Mesenchymal stem cell (in vitro differentiated cells and primary cell): ENCODE measurements at places on chromosomes 12 and 14.

- no peak for DNase-seq
These were observed 50.2 kb downstream of the PTPN21 start for GRCh38 chr14:88504602-88505001.

DNA sequence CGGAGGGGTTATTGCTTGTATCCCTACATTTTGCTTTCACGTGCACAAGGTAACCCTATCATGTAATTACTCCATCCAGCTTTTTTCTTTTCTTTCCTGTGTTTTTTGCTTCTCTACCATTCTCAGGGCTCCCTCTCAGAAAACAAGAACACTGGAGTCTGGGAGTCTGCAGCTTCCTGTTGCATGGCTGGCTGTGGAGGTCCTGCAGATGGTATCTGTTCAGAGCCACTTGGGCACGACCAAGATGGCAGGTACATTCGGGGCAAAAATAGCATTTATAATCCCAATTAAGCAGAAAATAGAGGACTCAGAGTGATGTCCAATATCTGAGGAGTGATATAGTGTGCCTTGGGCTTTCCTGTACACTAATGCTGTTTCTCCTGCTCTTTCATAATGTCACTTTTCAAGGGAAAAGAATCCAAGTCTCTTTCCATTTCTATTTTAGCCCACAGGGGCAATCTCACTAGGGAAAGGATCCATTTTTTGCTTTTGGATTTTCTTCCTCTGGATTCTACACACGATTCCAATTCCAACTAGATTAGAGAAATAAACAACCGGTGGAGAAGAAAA is 3.2 kb upstream of the NUMB start:
- peak; percentile 24 for DNase-seq

DNA sequence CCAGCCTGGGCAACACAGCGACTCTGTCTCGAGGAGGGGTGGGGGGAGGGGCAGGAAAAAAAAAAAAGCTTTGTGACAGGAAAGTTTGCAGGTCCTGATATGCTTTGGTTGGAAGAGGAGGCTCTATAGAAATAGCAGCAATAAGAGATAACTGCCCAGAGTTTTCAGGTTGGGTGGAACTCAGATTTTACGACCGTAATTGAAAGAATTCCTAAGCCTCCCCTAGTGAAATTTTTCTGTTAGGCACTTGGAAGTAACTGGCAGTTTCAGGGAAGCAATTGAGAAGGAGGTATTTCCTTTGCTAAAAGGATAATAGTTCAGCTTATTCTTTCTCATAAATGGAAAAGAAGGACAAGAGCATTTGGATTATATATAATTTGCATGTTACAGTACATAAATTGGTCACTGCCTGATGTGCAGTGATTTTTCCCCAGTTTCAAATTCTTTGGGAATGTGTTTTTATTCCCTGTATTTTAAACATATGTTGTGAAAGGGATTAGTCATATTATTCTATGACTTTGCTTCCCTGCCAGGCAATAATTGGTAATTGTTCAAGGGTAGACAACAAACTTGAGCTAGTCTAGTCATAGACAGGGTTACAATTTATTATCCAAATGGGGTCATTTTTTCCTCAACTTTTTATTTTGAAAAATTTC is 452.8 kb downstream of the AEBP2 start:
- peak; percentile 26 for DNase-seq

DNA sequence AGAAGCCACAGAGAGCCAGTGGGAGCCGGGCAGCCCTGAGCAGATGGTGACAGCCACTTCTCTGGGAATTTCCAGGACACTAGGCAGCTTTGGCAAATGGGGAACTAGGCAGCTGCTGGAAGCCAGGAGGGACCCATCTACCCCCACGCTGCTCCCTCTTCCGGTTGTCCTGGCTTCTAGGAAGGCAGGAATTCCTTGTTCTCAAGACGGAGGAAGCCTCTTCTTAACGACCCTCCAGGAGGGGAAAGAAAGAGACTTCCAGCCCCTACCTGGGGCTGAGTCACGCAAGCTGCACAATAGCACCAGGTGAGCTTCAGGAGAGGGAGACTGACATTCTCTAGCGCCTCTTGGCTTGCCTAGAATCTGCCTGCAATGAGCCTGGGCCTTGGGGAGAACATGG is 141.5 kb downstream of the ANO2 start:
- DNase-seq: no peak

DNA sequence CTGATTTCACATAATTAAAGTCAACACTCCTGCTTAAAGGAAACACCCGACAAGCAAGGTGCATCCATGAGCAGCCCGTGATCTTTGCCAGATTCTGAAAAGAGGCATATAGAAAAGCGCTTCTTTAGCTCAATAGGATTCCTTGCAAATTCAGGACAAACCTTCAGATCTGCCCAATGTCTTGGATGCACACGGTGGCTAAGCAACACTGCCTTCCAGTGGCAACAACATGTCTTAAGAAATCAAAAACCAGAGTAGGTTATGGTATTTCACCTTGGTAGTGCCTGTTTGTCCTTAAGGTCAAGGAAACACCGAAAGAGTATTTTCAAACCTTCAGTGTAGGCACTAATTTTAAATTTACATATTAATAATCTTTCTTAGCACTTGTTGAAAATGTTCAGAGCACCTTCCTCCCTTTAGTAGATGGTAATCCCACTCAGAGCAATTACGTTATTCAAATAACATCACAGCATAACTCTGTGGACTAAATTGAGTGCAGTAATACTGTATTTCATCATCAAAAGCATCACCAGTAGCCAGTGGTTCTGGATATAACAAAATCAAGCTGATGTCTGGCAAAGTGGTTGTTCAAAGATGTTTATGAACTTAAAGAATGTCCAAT is 58.0 kb upstream of the CDKN3 start:
- peak; percentile 64 for DNase-seq

DNA sequence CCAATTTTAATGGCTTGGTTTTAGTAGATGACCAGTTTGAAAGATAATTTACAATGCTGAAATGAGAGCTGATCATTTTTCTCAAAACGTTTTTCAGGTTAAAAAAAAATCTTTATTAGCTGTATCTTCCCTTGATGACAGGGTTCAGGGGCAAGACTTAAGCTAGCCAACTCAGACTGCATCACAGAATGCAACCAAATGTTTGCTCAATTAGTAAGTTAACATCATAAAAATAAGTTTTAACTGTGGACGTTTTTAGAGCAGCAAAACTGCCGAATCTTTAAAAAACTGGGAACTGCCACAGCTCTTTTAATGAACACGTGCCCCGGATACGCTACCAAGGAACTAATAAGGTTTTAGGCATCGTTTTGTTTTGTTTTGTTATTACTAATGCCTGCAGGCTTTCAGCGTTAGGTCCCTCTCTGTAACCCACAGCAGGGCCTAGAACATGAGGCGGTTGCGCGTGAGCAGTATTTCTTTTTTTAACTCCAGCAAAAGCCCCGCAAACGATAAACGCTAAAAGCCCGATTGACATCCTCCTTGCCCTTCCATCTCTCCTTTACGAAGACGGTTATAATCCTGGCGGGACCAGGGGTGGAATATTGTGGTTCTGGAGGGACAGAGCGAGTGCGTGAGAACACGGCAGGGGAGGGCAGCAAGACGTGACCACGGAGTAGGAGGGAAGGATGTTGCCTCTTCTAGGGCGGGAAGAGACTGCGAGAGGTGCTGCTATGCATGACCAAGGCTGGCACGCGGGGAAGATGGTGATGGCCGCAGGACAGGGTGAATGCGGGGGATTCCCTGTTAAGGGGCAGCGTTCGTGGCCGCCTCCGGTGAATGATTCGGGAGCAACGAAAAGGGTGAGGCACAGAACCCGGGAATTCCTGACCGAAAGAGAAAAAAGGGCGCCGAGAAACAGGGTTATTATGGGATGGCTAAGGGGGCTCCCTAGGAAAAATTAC is 652 bp downstream of the SUPT16H start:
- DNase-seq: peak; percentile 87

- DNase-seq: no peak
These were observed 176.3 kb upstream of the DIO2 start for GRCh38 chr14:80387563-80387981.

DNA sequence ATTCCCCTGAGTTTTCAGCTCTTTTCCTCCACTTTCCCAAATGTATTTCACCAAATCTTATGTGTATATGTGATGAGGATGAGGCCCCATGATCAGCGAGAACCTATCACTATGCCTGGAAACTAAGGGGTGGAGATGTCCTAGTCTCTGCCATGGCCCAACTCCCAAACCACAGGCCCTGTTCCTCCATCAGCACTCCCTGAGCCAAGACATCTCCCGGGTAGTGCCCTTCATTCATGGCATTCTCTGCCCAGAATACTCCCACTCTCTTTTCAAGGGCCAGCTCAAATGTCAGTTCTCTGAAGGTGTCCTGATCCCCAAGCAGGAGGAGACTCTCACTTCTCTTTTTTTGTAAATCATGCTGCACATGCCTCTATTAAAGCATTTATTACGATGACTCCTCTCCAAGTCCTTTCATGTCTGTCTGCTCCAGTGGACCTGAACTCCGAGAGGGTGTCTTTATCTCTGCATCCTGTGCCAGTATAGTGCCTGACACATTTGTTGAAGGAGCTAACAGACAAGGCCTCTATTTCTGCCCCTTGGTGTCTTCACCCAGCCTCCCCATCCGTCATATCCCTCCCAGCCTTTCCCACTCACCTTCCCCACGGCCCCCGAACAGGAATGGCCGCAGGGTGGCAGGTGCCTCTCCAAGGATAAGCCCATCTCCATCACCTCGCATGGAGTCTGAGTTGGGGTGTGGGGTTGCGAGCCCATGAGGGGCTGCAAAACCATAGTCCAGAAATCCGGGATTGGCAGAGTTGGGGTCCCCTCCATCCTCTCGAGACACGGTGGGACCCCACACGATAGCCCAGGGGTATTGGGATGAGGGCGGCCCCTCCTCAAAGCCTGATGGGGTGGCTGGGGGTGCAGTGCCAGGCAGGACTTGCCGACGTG is 3.7 kb downstream of the PIANP start:
- DNase-seq: no peak

DNA sequence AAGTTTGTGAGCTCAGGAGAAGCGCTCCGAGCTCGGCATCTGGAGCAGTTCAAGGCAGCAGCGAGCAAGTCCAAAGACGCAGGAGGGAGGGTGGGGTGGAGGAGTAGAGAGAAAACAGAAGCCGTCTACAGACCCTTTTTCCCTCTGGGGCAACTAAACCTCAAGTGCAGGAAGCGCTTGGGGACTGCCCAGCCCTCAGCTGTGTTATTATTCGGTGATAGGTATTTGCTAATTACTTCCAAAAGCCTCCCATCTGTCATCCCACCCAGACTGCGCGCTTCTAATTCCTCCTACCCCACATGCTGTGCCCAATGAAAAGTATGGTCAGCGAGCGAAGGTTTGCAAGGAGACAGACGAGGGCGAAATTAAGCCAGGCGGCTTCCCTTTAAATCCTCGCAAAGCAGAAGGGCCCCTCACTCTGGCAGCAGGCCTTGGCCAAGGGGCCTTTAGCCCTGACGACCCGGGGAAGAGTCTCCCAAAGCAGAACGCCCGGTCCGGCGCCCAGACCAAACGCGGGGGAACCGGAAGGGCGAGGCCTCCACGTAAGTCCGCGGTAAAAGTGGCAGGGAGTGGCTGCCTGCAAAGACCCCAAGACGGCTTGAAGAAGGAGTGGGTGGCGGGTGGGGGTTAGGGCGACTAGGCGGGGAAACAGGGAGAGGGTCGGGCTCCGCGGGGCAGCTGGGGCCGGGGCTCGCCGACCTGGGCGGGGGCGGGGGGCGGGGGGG is 507 bp upstream of the CD9 start:
- peak; percentile 71 for DNase-seq

DNA sequence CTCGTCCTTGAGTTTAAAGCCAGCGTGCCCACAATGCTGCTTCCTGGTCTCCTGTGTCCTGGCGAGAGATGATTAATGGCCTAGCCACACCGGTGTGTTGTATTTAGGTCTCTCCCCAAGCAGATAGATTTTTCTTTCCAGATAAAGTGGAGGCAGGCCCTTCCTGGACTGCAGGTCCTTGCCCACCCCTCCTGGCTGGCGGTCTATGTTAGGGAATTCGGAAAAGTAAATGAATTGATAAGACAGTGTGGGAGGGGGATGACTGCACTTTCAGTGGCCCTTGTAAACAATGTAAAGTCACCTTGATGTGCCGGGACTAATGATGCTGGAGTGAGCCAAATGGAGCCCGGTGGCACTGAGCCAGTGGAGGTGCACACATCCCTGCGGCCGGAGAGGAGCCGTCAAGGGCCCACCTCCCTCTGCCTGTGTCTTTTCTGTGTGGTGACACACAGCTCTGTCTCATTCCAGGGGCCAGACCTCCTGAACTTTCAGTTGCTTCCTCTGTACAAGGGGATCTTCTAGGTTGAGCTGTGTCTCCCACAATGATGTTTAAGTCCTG is 70.6 kb upstream of the ESRRB start:
- no peak for DNase-seq
